Caco-2 (cell line): ENCODE measurements at places on chromosomes 1 and 21. TPM values are rescaled to one million over a fixed set of nuclear protein-coding genes. Genes with fewer than 3 reads are reported as not detected.

RAP1A gene
- 60.1 and 64.1 TPM in 2 replicates for total RNA-seq

DNA sequence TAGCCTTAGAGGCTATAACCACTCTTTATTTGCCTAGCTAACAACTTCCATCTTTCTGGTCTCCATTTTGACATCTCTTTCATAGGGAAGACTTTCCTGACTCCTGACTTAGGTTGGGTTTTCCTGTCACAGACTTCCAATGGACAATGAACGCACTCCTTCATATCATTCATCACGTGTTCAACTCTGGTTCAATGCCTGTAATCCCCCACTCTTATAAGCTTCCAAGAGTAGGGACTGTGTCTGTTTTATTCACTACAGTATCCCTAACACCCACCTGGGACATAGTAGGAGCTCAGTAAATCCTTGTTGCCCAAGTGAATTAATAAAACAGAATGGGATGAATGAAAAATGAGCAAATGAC, 4.6 kb downstream of the SLAMF1 start:
- no peak for DNase-seq
- no peak overlapping the region for H3K4me3 ChIP-seq
- peaks cover 41% of the 10 kb centered on the region for H3K4me1 ChIP-seq
- H3K27ac ChIP-seq, result no peak overlapping the region
- no peaks in the 10 kb centered on the region for H3K27me3 ChIP-seq

DNA sequence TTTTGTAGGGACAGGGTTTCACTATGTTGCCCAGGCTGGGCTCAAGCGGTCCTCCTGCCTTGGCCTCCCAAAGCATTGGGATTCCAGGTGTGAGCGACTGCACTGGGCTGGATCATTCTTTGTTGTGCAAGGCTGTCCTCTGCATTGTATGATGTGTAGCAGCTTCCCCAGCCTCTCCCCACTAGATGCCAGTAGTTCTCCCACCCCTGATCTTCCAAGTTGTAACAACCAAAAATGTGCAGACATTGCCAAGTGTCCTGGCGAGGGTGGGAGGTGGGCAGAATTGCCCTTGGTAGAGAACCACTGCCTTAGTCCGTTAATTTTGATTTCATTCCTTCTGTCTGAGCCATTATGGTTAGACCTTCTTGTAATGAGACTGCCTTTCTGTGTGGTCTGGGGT, 7.2 kb downstream of the GALNT2 start:
- H3K4me3 ChIP-seq, result no peak overlapping the region
- DNase-seq, result no peak
- H3K4me1 ChIP-seq, result no peaks in the 10 kb centered on the region
- H3K27ac ChIP-seq, result no peak overlapping the region

GRCh38 chr1:3146907-3147306, 77.9 kb downstream of the PRDM16 start:
- no peaks in the 10 kb centered on the region for H3K27me3 ChIP-seq
- no peaks in the 10 kb centered on the region for H3K4me1 ChIP-seq
- no peaks in the 10 kb centered on the region for H3K36me3 ChIP-seq
- DNase-seq, result no peak
- H3K27ac ChIP-seq, result no peak overlapping the region

DNA sequence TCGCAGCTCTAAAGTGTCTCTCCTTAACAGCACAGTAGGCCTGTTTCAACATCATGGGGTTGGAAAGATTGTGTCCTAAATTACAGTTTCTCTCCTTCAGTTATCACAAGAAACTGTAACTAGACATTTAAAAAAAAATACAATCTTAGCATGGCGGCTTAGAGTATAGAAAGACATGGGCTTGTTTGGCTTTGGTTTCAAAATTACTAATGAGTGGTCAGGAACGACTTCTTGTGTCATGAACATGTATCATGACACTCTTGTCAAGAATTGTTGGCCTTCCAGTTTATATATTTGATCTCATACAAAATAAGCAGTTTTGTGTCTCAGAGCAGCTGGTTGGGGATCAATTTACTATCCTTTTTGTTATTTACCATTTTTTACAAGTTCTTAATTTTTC, 2.1 kb downstream of the GJA8 start:
- no peak overlapping the region for H3K27ac ChIP-seq
- no peaks in the 10 kb centered on the region for H3K36me3 ChIP-seq
- no peak overlapping the region for H3K4me3 ChIP-seq
- no peak for DNase-seq
- no peaks in the 10 kb centered on the region; the same call in 1 of the 2 replicates for H3K27me3 ChIP-seq

TTC34 gene
- total RNA-seq, result 0.70 and 0.79 TPM in 2 replicates

HEYL gene
- total RNA-seq, result 3.0 and 3.4 TPM in 2 replicates

GRCh38 chr1:26471498-26472319, 531 bp upstream of the HMGN2 start:
- peaks cover 15% of the 10 kb centered on the region for H3K4me1 ChIP-seq
- peak overlapping the region; percentile 78 for H3K4me3 ChIP-seq
- no peaks in the 10 kb centered on the region for H3K27me3 ChIP-seq
- H3K27ac ChIP-seq, result peak overlapping the region; percentile 88
- DNase-seq, result peak; percentile 77

DNA sequence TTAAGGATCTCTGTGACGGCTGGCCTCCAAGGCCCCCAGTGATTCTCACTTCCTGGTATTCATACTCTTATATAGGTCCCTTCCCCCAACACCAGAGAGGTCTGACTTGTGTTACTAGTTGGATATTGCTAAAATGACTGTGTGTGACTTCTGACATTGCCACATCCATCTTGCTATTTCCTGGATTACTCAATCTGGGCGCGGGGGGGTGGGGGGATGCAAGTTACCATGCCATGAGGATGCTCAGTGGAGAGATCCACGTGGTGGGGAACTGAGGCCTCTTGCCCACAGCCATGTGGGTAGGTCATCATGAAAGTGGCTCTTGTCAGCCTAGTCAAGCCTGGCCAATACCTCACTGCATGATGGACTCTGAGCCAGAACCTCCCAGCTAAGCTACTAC, 117.0 kb downstream of the UBE2U start:
- no peaks in the 10 kb centered on the region for H3K4me1 ChIP-seq
- DNase-seq, result no peak
- no peaks in the 10 kb centered on the region for H3K27me3 ChIP-seq

GRCh38 chr21:43681650-43682049, 22.3 kb downstream of the RRP1B start:
- no peaks in the 10 kb centered on the region for H3K27me3 ChIP-seq
- peaks cover 1% of the 10 kb centered on the region for H3K36me3 ChIP-seq
- H3K4me1 ChIP-seq, result no peaks in the 10 kb centered on the region
- H3K27ac ChIP-seq, result no peak overlapping the region
- H3K4me3 ChIP-seq, result no peak overlapping the region
